ENCODE measurements at places on chromosomes 2 and 18.

- no peak for DNase-seq
Measured at GRCh38 chr2:238130696-238131628, 7.5 kb upstream of the KLHL30 start.

GRCh38 chr2:159125858-159126257 is 157.4 kb downstream of the TANC1 start:
- no peak for DNase-seq

- no peak for DNase-seq
Measured at GRCh38 chr2:171895786-171896185, 1.7 kb upstream of the SLC25A12 start.

DNA sequence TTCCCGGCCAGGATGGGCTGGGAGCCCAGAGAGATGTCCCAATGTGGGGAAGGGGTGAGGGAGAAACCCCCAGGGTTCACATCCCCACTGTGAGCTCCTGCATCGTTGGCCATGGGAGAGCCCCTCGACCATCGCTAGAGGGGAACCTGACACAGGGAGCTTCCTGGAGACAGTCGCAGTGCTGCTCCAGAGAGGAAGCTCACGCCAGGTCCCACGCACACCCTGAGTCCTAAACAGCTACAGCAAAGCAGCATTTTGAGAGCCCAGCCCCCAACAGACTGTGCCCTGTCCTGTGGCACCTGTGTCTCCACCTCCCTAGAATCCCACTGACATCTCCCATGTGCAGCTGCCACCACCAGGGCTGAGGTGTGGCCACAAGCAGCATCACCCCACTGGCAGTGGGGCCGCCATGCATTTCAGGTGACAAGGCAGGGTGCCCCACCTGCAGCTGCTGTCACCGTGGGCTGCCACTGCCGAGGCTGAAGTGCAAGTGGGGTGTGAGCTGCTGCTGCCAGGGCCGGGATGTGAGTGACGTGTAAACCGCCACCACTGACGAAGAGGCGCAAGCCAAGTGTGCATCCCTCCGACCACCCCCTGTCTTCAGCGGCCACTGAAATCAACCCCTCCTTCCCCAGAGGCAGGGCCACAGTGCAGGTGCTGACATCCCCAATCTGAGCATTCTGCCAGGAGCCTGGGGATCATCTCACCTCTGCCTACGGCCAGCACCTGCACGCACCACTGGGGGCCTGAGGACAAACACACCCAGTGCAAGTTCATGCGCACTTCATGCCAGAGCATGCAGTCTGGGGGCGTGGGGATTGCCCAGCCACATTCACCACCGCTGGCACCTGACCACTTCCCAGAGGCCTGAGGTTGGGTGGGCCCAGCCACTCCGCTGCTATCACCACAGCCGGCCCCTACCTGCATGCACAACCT is 467.7 kb upstream of the SALL3 start:
- no peak for DNase-seq

GRCh38 chr2:42809131-42809818 is 16.9 kb upstream of the HAAO start:
- no peak for DNase-seq

DNA sequence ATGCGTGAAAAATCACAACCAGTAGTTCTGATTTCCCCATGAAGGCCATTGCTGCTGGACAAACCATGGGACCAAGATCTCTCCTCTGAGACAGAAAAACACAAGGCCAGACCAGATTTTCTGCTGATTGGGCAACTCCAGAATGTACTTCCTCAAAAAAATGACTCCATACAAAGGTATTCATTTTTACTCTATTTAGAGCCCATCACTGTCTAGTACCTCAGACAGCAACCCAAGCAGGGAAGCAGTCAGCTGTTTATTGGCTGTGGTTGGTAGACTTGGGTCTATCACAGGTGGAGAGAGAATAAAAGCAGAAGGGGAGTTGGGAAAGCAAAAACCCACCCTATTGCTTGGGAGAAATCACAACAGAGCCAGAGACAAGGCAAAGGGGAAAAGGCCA is 219.9 kb downstream of the PIK3C3 start:
- DNase-seq: no peak

GRCh38 chr2:71952572-71953188 is 195.0 kb downstream of the CYP26B1 start:
- DNase-seq: no peak

DNA sequence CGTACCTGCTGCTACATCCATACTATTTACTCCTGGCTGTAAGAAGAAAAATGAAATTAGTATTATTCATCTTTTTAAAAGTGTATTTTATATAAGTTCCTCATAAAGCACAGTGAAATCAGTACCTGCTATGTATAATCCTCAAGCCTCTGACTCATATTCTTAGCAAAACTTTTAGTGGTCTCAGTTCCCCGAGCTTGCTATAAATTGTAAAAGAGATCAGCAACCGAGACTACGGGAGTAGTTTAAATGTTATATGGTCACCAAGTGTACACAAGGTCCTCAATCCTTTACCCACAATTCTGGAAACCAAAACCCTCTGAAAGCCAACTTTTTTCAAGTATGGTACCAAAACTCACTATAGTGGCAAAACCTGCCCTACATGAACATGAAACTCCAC is 24.2 kb downstream of the PRPF40A start:
- no peak for DNase-seq

DNA sequence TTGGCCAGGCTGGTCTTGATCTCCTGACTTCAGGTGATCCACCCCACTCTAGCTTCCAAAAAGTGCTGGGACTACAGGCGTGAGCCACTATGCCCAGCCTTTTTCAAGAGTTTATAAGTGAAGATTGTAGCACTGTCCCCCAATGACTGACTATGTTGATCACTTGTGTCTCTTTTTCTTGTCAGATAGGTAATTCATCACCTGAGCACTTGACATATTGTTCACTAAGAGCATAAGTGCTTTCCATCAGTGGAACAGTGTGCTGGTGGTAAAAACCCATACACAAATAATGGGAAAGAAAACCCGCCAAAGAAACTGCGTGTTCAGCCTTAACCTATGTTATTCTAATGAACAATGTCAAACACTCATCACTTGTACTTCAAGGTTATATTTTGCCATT is 414.4 kb upstream of the CDH7 start:
- DNase-seq: no peak

DNA sequence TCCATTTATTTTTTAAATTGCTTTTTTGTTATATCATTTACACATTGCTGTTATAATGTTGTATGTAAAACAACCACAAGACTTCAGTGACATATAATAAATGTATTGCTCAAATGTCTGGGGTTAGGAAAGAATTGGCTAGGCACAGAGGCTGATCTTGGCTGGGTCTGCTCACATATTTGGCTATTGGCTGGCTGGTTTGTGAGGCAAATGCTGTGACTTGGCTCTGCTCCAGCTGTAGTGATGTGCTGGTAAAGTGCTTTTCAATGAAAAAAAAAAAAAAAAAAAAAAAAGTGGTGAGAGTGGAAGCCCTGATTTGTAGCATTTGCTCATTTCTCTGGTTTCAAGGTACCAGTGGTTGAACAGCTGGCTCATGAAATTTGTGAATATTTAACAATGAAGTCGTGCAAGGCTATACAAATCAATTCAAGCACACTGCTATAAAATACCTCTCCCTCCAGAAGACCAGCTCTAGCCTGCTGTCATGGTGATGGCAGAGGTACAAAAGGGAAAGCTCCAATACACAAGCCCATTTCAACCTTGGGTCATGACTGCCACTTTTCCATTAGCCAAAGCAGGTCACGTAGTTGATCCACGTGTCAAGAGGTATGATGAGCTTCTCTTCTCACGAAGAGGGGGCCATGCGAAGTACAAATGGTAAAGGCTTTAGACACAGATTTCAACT is 43.7 kb upstream of the RIT2 start:
- DNase-seq: no peak

GRCh38 chr2:214156971-214157370 is 253.9 kb upstream of the VWC2L start:
- DNase-seq: no peak

DNA sequence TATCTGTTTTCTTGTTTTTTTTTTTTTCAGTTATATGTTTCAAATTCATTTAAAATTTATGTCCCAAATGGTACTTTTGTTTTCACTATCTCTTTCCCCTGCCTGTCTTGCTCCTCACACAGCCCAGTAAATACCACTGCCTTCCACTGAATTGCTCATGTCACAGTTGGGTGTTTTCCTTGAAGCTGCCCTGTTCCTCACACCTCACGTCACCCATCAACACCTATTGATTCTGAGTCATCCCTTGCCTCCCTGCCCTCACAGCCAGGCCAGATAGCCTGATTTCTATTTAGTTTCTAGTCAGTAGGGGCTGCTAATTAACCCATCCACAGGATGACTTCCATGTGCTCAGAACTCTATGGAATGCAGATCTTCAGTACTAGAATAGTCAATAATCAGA is 25.3 kb downstream of the FSHR start:
- DNase-seq: no peak

DNA sequence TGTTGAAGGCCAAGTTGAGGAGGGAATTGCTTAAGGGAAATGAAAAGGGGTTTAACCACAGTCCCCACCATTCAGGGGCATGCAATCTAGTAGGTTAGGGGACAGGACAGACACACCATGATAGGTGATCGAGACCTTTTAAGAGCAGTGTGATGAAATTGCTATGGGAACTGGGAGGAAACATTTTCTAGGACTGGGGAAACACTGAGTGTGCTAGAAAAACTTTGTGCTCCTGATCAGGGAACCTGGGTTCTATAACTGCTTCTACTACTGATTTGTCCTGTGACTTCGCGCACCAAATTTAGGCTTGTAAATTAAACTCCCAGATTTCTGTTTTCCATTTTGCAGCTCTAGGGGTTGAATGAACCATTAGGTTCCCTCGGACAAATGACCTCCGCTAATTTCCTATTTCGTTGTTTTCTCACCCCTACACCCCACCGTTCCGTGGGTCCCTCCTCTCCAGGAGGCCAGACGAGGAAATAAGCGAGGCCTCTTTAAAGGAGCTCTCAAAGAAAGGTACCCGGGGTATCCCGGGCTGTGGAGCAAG is 371 bp upstream of the LCLAT1 start:
- no peak for DNase-seq

GRCh38 chr2:144111437-144111836 is 408.5 kb downstream of the ZEB2 start:
- no peak for DNase-seq

DNA sequence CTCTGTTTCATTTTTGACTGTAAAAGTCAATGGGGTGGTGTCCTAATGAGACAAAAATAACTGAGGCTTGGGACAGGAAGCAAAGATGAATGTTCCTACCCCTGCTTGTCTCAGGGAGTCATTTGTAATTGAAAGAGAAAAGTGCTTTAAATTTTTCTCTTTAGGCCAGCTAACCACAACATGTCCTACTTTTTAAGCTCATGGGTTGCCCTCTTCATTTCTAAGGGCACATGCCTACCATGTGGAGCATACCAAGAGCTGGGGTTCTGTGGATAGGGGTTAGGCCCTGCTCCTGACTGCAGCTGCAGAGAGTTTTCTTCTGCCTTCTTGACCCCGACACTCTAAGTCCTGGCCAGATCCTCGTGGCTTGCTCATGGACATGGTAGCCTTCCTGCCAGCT is 96.8 kb upstream of the ARL4C start:
- no peak for DNase-seq

All from CD4-positive, alpha-beta T cell treated with Interferon gamma for 1 hour (primary cell).